ENCODE measurements at places on chromosomes 6 and 20.
A peak's percentile ranks its signal among the peaks of the same experiment; 100 is the strongest.

- DNase-seq = no peak
Measured at GRCh38 chr6:132932588-132932987, 118.2 kb downstream of the RPS12 start.

GRCh38 chr20:42041000-42041565 lies 422.9 kb upstream of the CHD6 start:
- no peak for DNase-seq

DNA sequence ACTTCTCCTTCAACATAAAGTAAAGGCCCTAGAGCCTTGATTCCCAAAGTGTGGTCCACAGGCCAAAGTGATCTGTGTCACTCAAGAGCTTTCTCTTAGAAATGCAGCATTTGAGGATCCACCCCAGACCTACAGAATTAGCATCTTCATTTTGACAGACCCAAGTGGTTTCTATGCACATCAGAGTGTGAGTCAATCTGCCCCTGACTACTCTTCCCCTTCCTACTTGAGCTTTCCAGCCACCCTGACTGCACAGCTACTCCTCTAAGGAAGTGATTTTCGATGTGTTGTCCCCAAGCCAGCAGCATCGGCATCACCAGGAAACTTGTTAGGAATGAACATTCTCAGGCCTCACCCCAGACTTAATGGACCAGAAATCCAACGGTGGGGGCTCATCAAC lies 2.6 kb downstream of the MEP1A start:
- DNase-seq = no peak

DNA sequence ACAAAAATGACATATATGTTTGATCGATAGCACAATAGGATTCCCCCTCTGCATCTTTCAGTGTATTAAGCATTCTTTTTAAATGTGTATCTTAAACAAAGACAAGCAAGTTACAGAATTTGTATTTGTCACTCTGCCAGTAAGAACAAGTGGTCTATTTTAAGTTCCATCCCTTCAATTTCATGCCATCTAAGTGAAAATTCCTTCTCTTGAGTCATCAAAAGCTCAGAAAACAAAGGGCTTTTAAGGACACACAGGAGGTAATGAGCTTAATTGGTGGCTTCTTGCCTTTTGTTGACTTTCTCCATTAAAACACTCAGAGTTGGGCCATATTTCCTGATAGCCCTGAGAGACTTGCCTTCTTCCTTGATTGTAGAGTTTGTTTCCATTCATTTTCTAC lies 547.8 kb downstream of the TENT5A start:
- DNase-seq = no peak

DNA sequence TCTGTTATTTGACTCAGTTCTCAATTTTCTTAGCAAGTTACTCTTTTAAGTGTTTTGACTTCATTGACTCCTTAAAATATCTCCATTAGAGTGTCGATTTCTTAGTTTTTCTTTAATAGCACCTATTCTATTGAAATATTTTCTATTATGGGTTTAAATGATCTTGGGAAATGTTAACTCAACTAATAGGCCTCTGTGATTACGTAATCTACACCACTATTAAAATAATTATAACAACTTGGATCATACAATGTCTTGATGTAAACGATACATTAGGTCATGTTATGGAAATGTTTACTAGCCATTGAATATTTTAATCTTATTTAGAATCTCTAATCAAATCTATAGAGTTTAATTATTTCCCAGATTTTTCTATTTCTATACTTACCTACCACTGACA lies 550.0 kb downstream of the EYS start:
- no peak for DNase-seq

DNA sequence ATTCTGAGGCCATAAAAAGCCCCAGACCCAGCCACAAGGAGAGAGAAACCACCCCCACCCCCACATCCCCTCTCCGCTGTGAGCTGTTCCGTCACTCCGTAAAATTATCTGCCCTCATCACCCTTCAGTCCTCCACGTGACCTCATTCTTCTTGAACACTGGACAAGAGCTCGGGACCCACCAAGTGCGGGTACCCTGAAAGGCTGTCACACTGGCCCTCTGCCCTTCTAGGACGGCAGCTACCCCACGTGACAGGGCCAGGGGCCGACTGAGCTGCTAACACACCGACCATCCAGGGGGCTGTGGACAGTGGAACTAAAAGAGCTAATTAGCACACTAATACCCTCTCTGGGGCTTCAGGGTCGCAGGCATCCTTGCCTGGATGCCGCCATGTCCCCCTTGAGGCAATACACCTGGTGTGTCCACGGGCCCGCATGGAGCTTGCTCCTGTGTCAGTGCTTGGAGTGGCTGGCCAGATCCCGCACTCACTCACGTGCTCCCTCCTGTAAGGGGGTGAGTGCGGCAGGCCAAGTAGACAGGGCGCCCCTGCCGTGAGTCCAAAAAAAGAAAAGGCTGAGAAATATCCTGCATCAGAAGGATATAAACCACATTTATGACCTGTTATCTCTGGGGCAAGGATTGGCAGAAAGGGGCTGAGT lies 29.2 kb upstream of the AHCY start:
- no peak for DNase-seq

- DNase-seq = no peak
Measured at GRCh38 chr6:22221630-22222029, 75.2 kb downstream of the PRL start.

GRCh38 chr20:17066902-17067301 lies 159.9 kb upstream of the PCSK2 start:
- no peak for DNase-seq

GRCh38 chr20:63658749-63659187 lies 656 bp downstream of the RTEL1 start:
- DNase-seq = no peak

DNA sequence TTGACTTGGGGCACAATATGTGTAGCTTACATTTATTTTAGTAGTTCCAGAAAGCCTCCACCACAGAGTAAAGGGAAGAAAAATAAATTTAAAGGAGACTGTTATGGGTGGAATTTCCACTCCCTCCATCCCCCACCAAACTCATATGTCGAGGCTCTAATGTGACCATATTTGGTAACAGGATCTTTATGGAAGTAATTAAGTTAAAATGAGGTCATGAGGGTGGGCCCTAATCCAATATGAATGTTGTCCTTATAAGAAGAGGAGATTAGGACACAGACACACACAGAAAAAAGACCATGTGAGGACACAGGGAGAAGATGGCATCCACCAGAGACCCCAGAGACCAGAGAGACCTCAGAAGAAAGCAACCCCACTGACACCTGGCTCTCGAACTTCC lies 189.7 kb downstream of the EDN1 start:
- DNase-seq = no peak

GRCh38 chr6:93624408-93624807 lies 205.0 kb upstream of the EPHA7 start:
- DNase-seq = no peak

DNA sequence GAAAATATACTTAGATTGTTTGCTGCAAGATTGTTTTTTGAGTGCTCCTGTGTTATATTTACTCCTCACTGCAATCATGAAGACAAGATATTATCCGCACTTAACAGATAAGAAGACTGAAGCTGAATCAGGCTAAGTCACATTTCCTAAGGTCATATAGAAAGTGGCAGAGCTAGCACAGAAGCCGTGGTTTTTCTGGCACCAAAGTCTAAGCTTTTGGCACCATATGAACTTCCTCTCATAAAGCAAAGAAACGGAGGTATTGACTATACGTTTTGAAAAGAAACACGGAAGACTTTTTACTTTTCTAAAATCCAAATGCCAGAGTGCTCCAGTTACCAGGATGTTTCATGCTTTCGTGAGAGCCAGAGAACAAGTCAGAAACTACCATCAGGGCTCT lies 9.3 kb upstream of the DTD1 start:
- no peak for DNase-seq

GRCh38 chr20:52279706-52280105 lies 88.1 kb upstream of the ZFP64 start:
- DNase-seq = no peak

DNA sequence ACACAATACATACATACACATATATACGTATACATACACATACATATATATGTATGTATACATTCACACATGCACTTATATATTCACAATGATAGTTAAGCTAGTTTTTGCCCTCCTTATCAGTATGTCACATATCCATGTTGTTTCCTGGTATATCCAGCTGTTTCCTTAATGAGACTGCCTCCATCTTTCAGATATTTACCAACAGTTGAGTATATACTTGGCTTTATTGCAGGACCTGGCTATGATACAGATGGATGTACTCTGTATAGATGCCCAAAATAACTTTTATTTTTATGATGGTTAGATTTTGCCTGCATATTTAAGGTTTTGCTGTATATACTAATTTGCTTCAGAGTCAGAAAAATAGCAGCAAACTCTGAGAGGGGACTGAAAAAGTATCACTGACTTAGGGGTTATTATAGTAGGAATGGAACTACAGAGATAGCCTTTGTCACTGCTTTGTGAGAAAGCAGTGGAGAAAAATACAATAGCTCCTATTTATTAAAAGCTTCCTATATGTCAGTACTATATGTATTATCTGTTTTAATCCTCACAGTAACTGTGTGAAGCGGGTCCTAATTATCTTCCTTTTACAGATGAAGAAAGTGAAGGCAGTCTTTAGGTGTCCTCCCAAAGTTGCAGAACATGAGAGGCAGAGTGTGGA lies 35.5 kb downstream of the CARMIL1 start:
- no peak for DNase-seq

GRCh38 chr6:33330736-33331135 lies 13.2 kb upstream of the ZBTB22 start:
- no peak for DNase-seq

- no peak for DNase-seq
Measured at GRCh38 chr6:48199499-48199898, 88.5 kb upstream of the PTCHD4 start.

GRCh38 chr20:3687655-3688054 lies 5.8 kb upstream of the ADAM33 start:
- peak; percentile 21 for DNase-seq

- DNase-seq = no peak
Measured at GRCh38 chr20:4493386-4493785, 228.3 kb upstream of the PRND start.

DNA sequence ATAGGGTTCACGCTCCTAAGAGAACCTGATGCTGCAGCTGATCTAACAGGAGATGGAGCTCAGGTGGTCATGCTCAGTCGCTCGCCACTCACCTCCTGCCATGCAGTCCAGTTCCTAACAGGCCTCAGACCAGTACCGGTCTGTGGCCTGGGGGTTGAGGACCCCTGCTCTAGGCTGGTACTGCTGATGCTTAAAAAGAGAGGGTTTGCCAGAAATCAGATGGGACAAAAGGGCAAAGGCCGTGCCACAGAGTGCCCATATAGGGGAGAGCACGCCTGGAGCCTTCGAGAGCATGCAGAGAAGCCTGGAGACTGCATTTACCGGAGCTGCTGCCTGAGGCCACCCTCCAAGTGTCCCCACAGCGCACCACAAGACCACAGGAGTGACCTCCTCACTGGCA lies 75.5 kb downstream of the PTPN1 start:
- DNase-seq = no peak

DNA sequence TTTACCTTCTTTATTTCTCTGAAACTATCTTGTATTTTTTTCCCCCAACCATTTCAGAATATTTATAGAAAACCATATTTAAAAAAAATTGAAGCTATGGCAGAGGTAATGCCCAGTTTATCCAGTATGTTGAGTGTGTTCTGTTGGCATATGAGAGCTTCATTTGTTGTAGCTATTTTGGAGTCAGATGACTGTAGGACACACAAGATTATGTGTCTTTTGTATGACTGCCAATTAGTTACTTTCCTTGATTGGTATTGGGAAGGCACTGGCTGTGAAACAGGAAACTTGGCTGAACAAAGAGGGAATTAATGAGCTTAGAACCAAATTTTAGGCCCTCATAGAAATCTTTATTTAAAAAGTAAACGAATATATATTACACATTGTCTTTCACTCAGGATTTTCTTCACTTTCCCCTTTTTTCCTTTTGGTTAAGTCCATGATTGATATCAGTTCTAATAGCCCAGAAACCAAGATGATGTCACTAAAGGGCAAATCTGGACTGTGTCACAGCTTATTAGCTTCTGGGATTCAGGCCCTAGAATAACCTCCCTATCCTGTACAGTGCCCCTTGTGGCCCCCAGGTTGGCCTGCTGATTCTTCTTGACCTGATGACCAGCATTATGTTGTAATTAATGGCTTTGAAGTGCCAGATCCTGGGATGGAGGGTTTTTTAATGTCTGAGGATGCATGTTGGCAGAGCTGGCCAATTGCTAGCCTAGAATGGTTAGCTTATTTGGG lies 10.1 kb downstream of the CDC5L start:
- no peak for DNase-seq

GRCh38 chr20:5766085-5766764 lies 16.0 kb downstream of the SHLD1 start:
- DNase-seq = no peak

GRCh38 chr20:49045440-49046086 lies 549 bp upstream of the CSE1L start:
- peak; percentile 56 for DNase-seq

DNA sequence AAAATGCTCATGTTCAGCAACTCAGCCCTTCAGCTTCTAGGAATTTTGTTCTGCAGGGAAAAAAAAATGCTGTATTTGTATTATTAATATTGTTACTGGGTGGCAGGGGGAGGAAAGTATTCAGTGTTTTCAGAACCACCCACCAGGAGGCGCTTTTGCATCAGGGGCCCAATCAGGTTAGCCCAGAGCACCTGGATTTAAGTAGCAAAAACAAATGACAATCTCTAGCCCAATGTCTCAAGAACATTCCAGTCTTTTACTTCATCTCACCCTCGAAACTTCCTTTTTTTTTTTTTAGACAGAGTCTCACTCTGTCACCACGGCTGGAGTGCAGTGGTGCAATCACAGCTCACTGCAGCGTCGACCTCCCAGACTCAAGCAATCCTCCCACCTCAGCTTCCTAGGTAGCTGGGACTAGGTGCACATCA lies 635 bp upstream of the C20orf203 start:
- peak; percentile 78 for DNase-seq

DNA sequence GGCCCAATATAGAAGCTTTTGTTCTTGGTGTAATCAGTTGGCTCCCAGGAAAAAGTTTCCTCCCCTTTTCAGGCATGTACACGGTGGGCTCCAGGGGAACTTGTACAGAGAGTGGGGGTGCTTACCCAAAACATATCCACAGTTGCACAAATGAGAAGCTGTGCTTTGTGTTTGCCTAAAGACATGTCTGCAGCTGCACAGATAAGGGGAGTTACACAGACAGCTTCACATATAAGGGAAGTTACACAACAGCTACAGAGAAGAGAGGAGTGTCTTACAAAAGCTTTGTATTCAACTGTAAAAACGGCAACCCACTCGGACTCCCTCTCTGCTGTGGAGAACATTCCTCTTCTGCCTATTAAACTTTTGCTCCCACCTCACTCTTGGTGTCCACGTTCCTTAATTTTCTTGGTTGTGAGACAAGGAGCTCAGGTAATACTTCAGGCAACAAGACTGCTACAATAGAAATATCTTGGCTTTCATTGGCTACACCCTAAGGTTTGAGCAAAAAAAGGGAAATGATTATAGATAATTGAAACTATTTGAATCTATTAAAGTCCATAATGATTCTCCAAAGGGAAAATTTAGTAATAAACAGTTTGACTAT lies 7.4 kb upstream of the PNRC1 start:
- no peak for DNase-seq

GRCh38 chr6:136180704-136181511 lies 69.2 kb downstream of the MTFR2 start:
- no peak for DNase-seq

Data from GM12865 (cell line).